ENCODE measurements at places on chromosomes 1 and 21. TPM values are rescaled to one million over a fixed set of nuclear protein-coding genes. Genes with fewer than 3 reads are reported as not detected.

LCE1A gene
- total RNA-seq, result not detected

TPTE gene
- total RNA-seq, result not detected

GNAT2 gene
- total RNA-seq, result 0.33 TPM

OLFM3 gene
- not detected for total RNA-seq

KRTAP19-1 gene
- total RNA-seq, result not detected

PROX1 gene
- under 0.01 TPM for total RNA-seq

RNF223 gene
- not detected for total RNA-seq

LEFTY1 gene
- total RNA-seq, result not detected

TRABD2B gene
- not detected for total RNA-seq

LAX1 gene
- under 0.01 TPM for total RNA-seq

GJA9 gene
- total RNA-seq, result 0.12 TPM

CDA gene
- 4.0 TPM for total RNA-seq

DBT gene
- total RNA-seq, result 9.2 TPM

SORT1 gene
- 5.8 TPM for total RNA-seq

Data from uterine smooth muscle cell (primary cell).